EL (cell line): ENCODE measurements at places on chromosomes 7 and 10.
A peak's percentile ranks its signal among the peaks of the same experiment; 100 is the strongest.

DNA sequence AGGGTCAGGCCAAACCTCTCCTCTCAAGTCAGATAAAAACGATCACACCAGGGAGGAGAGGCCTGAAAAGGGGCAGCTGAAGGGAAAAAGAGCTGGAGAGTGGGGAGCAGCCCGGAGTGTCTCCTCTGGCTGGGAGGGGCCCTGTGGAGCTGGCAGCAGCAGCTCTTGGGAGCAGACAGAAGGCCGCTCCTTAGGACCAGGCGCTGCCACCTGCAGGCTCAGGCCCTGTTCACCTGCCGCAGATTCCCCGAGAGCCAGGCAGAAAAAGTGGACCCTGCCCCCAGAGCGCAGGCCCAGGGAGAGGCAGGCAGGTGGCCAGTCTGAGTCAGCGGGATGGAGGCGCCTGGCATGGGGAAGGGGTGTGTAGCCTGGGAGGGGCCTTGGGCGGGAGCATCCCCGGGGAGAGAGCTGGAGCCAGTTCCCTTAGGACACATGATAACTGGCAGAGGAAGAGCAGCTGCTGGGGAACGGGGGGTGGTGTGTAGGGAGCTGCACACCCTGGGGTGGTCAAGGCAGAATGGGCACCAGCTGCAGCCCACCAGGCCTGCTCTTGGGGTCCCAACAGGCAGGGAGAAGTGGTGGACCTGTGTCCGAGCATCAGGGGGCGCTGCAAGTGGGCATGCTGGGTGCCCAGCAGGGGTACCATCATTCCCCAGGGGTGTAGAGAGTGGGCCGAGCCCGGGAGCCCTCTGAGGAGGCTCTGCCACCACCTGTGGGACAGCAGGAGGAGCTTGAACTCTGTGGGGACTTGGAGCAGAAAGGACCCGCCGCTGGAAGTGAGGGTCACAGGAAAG, 177.2 kb upstream of the RHEB start:
- no peak for DNase-seq

GRCh38 chr10:44014644-44015250, 366.1 kb upstream of the ZNF32 start:
- DNase-seq, result no peak

- DNase-seq, result no peak
Measured at GRCh38 chr10:21166557-21167287, 269.6 kb upstream of the NEBL start.

GRCh38 chr10:106679314-106679713, 485.2 kb downstream of the SORCS1 start:
- no peak for DNase-seq

GRCh38 chr10:51896849-51897248, 197.5 kb upstream of the CSTF2T start:
- DNase-seq, result peak; percentile 1

- DNase-seq, result no peak
Measured at GRCh38 chr7:40009301-40009700, 59.2 kb downstream of the CDK13 start.

- DNase-seq, result no peak
Measured at GRCh38 chr7:100080907-100081534, 502 bp downstream of the ZNF3 start.

GRCh38 chr7:96418581-96418980, 96.7 kb upstream of the SLC25A13 start:
- no peak for DNase-seq

DNA sequence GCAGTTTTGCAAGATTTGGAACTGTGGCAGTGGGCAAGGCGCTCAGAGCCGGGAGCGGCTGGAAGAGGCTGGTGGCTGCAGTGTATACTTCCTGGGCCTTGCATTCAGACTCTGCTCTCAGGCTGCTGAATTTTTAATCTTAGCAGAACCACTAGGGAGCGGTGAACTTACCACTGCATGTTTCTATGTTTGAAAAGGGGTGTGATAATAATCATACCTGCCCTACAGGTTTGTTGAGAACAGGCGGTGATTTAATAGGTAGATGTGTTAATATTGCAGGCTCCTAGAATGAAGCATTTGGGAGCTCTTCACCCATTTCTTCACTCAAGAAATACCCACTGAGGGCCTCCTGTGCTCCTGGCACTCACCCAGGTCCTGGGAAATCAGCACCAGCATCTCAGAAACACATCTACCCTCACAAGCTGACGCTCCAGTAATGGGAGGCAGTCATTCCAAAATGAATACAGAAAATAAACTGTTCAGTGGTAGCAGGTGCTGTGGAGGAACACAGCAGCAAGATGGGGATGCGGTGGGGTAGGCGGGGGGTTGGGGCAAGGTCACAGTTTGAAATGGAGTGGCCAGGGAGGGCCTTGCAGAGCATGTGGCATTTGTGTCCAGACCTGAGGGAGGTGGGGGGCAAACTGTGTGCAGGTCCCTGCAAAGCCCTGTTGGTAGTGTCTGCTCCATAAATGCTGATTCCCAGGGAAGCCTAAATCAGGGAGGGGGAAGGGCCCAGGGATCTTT, 41.0 kb downstream of the VWA2 start:
- DNase-seq, result no peak

- no peak for DNase-seq
Measured at GRCh38 chr10:103041391-103041790, 123.3 kb downstream of the CNNM2 start.

GRCh38 chr7:144519925-144520324, 116.4 kb upstream of the NOBOX start:
- DNase-seq, result no peak

GRCh38 chr7:44541028-44541869, at the start of gene NPC1L1:
Gene NPC1L1 (minus strand): TSS chr7:44541330. CDS start chr7:44541259, 71 bp downstream.
- DNase-seq, result no peak

- no peak for DNase-seq
Measured at GRCh38 chr7:84985073-84985784, 201.6 kb downstream of the SEMA3D start.

DNA sequence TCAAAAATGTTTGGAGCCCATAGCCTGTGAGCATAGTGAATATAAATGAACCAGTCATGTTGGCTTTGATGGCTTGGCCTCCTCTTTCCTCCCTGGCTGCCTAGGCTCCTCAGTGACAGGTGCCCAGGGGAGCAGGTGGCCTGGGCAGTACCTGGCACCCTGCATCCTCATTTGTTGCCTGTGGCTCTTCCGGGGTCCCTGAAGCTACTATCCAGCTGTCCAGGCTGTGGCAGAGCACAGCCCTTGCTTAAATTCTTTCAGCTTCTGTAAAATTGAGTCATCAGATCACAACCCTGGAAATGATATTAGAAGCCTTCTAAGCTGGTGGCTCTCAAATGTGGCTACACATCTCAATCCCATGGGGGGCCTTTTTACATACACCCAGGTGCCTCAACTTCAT, 525.4 kb downstream of the GALNT17 start:
- no peak for DNase-seq

- DNase-seq, result no peak
Measured at GRCh38 chr10:96588060-96588554, 1.3 kb upstream of the TM9SF3 start.
